Breast epithelium (tissue), 4 donors: ENCODE measurements at places on chromosomes 5 and 9. TPM values are rescaled to one million over a fixed set of nuclear protein-coding genes. Genes with fewer than 3 reads are reported as not detected.

Gene ISL1
- 1.6 TPM for total RNA-seq

Gene LOX
- total RNA-seq: 162 TPM

Gene UGCG
- total RNA-seq: 57.1 TPM

GRCh38 chr9:16371306-16371705, 499.2 kb downstream of the BNC2 start:
- no peaks in the 10 kb centered on the region for H3K36me3 ChIP-seq
- no peaks in the 10 kb centered on the region for H3K4me1 ChIP-seq
- no peak overlapping the region for H3K4me3 ChIP-seq
- no peak overlapping the region for H3K27ac ChIP-seq

DNA sequence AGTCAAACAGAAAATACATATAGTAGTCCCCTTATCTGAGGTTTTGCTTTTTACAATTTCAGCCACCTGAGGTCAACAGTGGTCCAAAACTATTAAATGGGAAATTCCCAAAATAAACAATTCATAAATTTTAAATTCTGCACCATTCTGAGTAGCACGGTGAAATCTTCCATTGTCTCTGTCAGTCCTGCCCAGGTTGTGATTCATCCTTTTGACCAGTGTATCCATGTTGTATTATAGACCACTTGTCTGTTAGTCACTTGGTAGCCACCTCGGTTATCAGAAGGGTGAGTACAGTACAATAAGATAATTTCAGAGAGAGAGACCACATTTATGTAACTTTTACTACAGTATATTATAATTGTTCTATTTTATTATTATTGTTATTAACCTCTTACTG, 2.8 kb downstream of the CCDC152 start:
- no peak overlapping the region for H3K4me3 ChIP-seq
- no peak overlapping the region for H3K27ac ChIP-seq
- no peaks in the 10 kb centered on the region for H3K4me1 ChIP-seq
- no peaks in the 10 kb centered on the region for H3K36me3 ChIP-seq
- no peak for DNase-seq

- no peak overlapping the region for H3K4me3 ChIP-seq
- no peak for DNase-seq
- peaks cover 6% of the 10 kb centered on the region for H3K36me3 ChIP-seq
- no peaks in the 10 kb centered on the region for H3K27me3 ChIP-seq
Measured at GRCh38 chr9:124353166-124353768, 62.0 kb downstream of the PSMB7 start.

DNA sequence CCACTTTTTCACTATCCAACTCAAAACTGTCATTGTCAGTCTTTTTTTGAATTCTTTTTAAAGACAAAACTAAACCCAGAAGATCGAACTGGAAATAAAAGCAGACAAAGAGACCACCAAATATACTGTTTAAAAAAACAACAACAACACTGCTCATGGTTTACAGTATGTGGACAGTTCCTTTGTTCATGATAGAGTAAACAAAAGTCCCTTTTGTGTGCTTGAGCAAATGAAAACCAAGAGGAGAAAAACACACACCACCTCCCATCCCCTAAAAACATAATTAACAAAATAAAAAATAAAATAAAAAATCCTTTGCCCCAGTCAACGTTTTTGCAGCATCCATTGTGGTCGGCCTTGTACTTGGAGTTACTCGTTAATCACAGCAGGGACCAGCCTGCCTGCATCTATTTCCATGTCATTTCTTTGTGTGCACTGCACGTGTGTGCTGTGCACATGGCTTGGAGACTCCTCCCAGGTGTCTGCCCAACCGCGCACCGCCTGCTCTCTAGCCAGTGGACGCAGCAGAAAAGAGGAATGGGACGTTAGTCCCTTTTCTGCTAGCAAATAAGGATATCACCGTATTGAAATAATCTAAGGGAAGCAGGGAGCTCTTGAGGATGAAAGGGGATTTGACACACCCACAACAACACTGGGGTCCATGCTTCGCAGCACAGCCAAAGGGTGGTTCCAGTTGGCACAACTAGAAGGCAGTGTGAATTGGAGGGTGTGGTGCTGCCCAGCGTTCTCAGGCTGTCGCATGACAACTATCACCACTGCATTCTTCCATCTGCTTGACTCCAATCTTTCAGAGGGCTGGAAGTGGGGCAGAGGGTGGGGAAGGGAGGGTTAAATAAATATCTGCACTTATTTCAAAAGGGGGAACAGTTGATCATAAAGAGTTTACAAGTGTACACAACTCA, 130.0 kb downstream of the SEMA6A start:
- H3K27me3 ChIP-seq: no peaks in the 10 kb centered on the region
- no peak overlapping the region for H3K27ac ChIP-seq
- no peaks in the 10 kb centered on the region for H3K36me3 ChIP-seq
- H3K4me1 ChIP-seq: no peaks in the 10 kb centered on the region

- no peak overlapping the region for H3K4me3 ChIP-seq
- no peaks in the 10 kb centered on the region for H3K27me3 ChIP-seq
- H3K36me3 ChIP-seq: no peaks in the 10 kb centered on the region
- no peaks in the 10 kb centered on the region for H3K4me1 ChIP-seq
- H3K27ac ChIP-seq: no peak overlapping the region
Measured at GRCh38 chr5:136315667-136316066, 49.7 kb downstream of the TRPC7 start.

DNA sequence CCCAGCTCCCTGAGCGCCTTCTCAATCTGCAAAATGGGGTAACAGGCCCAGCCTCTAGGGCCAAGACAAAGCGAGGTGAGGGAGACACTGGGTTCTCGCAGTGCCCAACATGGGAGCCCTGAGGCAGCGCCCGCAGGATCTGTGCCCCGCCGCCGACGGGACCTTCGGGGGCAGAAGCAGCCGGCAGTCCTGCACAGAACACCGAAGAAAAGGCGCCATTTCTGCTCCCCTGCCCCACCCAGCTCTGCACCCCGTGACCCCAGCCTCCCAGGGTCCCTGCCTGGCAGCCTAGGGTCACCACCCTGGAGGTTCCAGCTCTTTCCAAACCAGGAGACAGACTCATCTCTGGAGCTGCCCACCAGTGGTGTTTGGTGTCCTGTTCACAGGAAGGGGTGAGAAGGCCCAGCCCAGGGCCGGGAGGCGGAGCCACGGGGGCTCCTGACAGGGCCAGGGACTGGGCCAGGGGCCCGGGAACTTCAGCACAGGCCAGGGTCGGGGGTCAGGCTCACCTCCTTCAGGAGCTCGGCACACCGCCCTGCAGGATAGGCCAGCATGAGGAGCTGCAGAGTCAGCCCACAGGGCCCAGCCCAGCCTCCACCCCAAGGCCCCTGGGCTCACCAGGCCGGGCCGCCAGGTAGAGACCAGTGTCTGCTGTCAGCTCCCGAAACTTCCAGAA, 3.3 kb downstream of the LCN8 start:
- H3K36me3 ChIP-seq: no peaks in the 10 kb centered on the region
- no peak for DNase-seq
- H3K27me3 ChIP-seq: no peaks in the 10 kb centered on the region
- H3K4me3 ChIP-seq: no peak overlapping the region
